HCEC 1CT (cell line): ENCODE measurements at places on chromosomes 2 and 18.

DNA sequence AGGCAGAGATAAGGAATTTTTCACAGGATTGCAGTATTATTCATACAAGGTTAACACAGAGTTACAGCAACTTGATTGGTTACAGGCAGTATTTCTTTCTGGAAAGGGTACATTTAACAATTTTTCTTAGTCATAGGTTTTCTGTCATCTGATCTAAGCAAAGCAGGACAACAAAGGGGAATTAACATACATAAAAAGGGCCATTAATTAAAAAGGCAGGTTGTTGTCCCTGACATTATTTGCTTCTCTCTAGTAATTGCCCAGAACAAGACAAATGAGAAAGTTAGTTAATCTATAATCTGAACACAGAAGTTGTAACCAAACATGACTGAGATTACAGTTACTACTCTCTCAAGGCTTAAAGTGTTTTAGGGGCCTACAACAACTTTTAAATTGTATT is 291.4 kb upstream of the LRRTM4 start:
- DNase-seq, result no peak

DNA sequence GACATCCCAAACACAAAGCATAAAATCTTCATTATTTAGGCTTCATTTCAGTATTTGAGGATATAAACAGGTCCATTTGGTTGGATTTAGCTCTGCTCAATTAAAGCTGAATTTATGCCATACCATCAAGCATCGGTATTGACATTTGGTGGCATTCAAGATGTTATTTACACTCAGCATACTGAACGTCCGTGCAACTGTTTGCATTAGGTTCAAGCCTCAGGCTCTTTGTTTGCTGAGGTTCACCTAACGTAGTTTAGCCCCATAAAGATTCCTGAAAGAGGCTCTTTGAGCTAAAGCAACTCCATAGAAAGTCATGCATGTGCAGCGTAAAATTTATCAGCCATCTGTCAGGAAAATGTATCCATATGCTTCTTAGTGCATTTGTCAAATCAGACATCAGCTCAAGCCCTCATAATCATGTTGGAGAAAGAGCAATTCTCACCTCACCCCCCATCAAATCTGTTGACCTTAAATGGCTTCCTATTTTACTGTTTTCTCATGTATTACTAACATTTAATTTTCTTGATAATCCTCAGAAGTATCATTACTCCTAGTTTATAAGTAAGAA is 366.9 kb downstream of the EPHA4 start:
- DNase-seq, result no peak

- DNase-seq, result no peak
These were observed 16.3 kb downstream of the FAM228A start for GRCh38 chr2:24191156-24191555.

DNA sequence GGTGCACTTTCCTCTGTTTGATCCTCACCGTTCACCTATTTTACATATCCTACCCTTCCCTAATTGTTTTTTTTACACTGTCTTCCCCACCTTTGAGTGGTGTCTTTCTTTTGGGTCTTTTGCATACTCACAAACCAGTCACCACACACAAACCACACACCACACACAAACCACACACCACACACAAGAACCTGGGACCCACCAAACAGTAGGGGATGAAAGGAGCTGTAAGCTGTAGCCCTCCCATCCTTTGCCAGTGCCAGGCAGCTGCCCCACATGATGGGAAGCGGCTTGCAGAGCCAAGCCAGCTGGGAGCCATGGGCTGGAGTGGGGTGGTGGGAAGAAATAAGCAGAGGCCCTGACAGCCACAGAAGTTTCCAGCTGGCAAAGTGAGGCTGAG is 38.9 kb upstream of the MSH6 start:
- DNase-seq, result no peak

DNA sequence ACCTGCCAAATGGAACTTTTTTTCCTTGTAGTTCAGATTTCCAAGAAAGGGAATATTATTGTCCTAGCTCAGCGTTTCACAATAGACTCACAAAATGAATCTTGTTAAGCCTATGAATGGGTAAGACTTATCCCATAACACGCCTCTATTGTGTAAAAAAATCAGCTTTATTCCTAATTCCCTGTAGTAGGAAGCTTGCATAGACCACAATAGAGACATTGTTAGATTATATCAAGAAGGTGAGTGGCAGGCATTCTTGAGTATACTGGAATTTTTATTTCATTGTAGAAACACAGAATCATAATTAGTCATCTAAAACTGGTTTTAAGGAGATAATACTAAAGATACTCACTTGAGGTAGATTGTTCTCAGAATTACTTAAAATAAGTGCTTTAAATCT is 46.5 kb upstream of the SLC30A6 start:
- no peak for DNase-seq

DNA sequence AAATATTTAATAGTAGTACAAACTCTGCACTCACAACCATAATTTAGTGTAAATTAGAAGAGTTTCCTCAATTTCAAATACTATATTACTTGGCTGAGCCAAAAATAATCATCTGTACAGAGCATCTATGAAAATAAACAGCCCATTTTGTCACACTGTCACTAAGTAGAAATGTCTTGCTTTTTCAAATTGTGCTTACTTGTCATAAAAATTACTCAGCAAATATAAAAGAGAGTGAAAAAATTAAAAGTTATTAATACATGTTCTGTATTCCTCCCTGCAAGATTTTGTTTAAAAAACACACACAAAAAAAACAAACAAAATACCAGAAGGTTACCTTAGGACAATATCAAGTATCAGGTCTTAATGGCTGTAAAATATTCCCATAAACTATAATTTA is 155.7 kb downstream of the DLGAP1 start:
- DNase-seq, result no peak

DNA sequence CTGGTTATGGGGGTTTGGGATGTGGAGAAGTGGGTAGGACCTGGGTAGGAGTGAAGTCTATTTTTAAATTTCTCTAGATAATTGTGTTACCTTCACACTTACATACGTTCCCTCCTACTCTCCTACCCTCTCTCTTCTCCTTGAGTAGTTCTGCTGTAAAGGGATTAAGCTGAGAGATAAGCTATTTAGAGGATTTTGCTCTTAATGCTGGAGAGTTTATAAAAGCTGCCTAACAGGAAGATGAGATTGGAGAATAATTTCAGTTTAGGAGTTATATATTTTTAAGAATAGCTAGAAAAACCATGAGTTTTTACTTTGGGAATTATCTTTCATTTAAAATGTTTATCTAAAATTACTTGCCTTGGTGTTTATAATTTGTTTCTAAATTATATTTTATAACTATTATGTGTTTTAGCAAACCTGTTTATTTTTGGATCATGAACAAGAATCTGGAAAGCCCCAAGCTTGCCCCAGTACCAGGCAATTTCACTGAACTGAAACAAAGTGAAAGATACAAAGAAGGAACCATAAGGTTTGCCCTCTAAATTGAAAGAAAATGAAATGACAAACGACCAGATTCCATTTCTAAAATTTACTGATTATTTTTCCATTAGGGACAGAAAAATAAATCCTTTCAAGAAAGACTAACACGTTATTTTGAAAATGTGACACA is 101.5 kb downstream of the ZNF532 start:
- DNase-seq, result no peak

DNA sequence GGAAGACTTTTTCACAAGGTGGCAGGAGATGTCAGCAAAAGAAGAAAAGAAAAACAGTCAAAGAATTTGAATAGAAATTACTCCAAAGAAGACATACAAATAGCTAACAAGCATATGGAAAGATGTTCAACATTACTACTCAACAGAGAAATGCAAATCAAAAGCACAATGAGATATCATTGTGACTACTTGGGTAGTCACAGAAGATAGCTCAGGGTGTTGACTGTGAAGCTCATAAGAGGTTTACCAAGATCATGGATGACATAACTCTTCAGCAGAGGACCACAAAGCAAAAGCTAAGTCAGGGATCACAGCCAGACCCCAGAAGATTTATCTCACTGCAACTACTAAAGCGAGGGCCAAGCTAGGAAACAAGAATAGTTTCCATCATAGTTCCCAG is 53.0 kb upstream of the TANK start:
- no peak for DNase-seq

DNA sequence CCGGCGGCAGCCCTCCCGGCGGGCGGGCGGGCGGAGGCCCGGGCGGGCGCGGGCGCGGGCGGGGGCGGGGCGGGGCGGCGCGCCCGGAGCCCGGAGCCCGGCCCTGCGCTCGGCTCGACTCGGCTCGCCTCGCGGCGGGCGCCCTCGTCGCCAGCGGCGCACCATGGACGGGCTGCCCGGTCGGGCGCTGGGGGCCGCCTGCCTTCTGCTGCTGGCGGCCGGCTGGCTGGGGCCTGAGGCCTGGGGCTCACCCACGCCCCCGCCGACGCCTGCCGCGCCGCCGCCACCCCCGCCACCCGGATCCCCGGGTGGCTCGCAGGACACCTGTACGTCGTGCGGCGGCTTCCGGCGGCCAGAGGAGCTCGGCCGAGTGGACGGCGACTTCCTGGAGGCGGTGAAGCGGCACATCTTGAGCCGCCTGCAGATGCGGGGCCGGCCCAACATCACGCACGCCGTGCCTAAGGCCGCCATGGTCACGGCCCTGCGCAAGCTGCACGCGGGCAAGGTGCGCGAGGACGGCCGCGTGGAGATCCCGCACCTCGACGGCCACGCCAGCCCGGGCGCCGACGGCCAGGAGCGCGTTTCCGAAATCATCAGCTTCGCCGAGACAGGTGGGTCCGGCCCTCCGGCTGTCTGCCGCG is at the start of gene INHBB:
Gene INHBB (plus strand): TSS at position 111 of the 641 bp plus-strand sequence. CDS start 53 bp downstream, at position 164.
- DNase-seq, result no peak

DNA sequence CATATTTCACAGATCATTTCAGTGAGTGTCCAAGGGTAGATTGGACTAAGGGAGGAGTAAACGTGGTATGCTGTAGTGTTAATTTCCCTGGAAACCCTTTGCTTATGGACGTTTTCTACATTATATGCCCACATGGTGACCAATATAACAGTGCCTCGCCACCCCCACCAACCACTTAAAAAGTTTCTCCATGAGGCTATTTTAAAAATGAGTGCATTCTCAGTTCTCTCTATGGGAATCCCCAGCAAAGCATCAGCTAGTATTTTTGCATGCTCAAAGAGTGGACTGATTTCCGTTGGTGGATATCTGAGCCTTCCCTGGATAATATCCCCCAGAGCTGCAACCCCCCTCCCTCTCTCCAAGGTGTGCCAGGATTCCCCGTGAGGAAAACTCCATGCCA is 73.2 kb downstream of the TGFA start:
- no peak for DNase-seq

DNA sequence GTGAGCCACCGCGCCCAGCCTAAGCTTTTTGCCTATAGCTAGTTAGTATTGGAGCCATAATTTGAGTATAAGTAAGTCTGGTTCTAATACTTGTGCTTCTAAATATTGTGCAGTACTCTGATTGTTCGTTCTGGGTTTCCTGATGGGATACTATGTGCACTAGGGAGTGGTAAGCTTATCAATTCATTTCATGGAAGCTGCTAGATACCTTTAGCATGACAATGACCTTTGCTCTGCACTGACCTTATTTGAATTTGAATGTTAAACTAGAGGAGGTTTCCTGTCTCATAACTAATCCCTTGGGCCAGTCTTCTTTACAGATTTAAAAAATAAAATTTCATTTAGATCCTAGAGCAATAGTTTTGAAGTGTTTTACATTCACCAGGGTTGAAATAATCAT is 125.1 kb downstream of the GPD2 start:
- DNase-seq, result no peak

DNA sequence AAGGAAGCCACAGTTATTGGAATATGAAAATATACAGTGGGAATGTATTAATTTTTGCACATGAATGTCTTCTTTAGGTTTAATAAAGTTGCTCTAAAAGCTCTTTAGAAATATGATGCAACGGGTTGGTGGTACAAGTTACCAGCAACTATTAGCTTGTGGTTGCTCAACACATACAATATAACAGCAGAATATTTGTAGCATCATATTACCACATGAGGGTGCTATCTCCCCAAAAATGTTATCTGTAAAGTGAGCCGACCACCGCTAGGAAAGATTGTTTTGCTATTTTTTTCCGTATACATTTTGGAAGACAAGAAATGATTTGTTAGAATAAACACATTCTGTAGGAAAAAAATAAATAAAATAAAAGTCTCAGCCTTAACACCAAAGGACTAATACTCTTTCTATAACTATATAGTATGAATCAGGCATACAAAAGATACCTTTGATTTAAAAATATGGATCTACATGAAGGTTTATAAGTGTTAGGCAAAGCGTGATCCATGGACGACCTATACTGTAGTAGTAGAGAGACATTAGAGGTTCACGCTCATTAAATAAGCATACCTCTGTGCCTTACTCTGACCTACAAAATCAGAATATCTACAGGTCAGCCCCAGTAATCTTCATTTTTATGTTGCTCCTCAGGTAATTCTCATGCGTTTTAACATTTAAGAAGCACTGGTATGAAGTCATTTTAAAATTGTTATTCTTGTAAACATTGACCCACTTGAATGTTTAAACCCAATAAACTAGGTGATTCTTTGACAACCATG is 1110.6 kb upstream of the ACVR2A start:
- peak; percentile 77 for DNase-seq

DNA sequence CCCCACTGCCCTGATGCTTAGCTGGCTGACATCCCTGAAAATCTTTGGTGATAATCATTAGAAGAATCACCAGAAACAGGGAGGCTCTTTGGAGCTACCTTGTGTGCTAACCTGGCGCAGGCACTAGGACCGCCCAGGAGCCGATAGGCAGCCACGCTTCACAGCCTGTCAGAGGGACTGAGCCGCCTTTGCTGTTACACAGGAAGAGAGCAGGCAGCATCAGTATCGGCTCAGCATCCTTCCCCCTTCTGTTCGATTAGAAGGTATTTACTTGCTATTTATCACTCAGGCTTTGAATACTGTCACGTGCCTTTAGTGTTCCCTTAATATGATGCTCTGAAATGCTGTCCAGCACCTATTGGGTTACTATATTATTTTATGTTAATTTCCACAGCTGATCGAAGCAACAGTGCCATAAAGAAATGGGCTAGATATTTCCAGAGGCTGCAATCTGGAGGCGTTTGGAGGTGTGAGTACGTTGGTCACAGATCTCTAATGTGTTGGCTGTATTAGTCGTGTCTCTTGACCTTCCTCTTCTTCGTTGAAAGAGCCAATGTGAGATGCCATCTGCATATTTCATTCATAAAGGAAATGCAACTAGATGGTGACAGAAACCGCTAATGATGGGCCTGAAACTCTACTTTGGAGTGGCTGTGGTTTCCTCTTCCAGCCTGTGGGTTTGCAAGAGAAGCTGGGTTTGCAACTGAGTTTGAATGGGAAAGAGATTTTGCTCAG is 110.4 kb upstream of the RAB27B start:
- DNase-seq, result peak; percentile 41

DNA sequence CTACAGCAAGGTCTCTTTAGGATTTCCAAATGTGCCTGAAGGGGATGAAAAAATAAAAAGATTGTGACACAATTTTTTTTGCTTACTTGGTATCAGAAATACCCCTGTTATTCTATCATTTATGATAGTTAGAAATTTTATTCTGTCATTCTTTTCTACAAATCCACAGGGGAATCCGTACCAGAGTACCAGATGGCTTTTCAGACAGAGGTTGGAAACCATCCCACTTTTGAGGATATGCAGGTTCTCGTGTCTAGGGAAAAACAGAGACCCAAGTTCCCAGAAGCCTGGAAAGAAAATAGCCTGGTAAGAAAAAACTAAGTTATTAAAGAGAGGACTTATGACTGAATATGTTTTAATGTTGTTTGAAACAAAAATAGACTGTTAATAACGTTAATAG is 92.6 kb upstream of the FAM117B start:
- no peak for DNase-seq

GRCh38 chr2:121191191-121192170 is 93.5 kb downstream of the TFCP2L1 start:
- no peak for DNase-seq
